Hypothalamus (tissue), 51 donors: ENCODE measurements at places on chromosomes 5 and 9.

DNA sequence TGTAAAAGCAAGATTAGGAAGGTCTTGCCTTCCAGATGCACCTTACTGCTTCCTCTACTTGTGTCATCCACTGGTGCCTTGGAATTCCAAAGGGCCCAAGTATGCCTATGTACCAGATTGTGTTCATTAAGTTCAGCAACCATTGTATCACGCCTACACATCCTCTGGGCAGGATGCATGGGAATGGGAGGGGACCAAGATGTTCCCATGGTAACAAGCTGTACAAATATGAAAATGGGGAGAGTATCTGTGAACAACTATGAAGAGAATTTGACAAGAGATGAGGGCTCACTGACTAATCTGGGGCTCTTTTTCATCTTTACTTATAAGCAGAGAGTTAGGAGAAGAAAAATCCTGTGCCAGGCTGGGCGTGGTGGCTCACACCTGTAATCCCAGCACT is 137.8 kb upstream of the MAP1B start:
- DNase-seq = no peak

DNA sequence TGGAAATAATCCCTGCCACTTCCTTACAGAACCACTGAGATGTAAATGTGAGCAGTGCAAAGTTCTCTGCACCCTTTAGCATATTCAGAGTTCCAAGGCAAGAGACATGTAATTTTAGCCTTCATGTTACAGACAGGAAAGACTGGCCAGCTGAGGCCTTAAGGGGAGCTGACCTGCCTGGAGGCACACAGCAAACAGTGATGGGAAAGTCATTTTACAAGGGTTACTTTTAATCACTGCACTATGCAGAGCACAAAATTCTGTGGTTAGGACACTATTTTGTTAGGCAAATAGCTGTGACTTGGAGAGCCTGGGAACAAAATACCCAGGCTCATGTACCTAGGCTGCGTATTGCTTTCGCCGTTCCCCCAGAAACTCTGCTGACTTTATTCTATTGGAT is 30.2 kb upstream of the TNIP1 start:
- no peak for DNase-seq

- DNase-seq = no peak
Observed at GRCh38 chr5:75331-76320, 16.3 kb upstream of the PLEKHG4B start.

GRCh38 chr5:96655085-96655484 is 7.1 kb upstream of the CAST start:
- no peak for DNase-seq

GRCh38 chr9:109224751-109225150 is 57.7 kb upstream of the FRRS1L start:
- DNase-seq = no peak

DNA sequence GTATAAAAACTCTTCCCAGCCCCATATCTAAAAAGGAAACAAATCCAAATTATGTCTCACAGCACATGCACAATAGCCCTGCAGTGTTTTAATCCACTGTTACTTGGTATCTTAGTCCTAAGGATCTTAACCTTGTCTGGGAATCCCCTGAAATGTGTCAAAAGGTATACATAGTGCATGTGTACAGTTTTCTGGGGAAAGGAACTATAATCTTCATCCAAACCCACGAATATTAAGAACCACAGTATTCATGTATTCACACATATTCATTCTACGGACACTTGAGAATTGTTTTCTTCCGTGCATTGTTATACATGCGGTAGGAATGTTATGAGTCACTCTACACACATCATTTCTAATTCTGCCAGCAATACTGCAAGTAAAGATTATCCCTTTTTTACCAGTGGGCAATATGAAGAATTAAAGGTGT is 47.8 kb upstream of the SNX2 start:
- no peak for DNase-seq
